Activated CD4-positive, alpha-beta T cell treated with anti-CD3 and anti-CD28 coated beads for 4 hours (primary cell): ENCODE measurements at places on chromosomes 4 and X.

DNA sequence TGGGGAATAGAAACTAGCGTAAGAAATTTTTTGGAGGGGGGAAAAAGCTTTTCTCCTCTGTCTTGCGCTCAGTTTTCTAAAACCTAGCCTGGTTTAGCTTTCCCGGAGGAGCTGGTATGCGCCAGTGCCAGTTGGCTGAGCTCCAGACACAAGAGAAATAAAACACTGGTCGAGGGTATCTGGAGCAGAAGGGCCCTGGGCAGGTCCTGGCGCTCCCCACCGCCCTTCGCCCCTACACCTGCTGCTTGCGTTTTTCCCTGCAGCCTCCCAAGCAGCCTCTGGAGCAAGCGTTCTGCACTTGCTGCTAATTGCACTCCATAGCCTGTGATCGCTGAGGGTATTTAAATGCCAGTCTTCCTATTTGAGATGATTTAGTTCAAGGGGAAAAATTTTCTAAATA, 816 bp downstream of the EREG start:
- DNase-seq, result no peak

DNA sequence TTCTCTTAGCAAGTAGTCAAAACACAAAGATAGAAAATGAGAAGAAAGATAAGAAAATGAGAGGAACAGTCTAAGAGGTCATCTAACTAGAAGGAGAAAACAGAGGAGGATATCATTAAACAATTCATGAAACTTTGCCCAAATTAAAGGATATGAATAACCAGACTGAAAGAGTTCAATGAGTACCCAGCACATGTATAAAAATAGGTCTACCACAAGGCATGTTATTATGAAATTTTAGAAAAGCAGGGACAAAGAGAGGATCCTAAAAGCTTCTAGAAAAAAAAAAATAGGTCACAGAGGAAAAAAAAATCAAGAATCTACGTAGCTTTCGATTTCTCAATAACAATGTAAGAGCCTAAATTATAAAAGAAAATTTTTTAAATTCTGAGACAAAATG, 118.5 kb downstream of the WDFY3 start:
- no peak for DNase-seq

DNA sequence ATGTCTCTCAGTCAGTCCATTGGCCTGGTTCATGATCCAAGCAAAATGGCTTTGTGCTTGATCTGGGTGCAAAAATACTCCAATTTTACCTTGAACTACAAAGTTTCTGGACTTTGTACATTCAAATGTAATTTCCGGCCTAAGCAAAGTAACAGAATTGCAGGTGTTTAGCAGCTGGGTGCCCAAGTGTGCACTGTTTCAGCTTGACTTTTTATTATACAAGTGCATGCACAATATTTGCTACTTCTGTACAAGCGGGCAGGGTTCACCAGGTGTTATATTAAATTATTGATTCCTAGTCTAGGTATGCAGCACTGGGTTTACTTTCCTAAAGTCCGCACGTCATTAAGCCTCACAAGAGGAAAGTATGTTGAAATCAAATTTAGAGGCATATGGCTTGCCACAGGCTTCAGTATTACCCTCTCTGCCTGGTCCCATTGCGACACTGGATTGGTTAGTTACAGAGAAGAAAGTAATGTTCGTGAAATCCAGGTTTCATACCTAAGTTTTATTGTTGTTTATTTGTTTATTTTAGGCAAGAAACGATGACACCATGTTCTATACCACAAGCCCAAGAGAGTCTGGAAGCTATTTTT, 376.9 kb upstream of the CTSO start:
- no peak for DNase-seq

DNA sequence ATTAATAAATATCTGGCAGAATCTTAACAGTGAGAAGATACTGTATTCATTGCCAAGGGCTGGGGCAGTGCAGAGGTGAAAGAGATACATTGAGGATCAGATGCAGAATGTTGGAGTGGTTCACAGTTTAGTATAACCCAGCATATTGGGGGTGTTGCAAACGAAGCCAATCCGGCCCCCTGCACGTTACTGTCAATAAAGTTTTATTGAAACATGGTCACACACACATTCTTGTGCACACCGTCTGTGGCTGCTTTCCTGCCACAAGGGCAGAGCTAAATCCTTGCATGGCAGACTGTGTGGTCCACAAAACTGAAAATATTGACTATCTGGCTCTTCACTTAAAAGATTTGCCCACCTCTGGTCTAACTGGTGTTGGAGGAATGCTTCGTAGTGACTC, 119.7 kb downstream of the SHOX start:
- no peak for DNase-seq

DNA sequence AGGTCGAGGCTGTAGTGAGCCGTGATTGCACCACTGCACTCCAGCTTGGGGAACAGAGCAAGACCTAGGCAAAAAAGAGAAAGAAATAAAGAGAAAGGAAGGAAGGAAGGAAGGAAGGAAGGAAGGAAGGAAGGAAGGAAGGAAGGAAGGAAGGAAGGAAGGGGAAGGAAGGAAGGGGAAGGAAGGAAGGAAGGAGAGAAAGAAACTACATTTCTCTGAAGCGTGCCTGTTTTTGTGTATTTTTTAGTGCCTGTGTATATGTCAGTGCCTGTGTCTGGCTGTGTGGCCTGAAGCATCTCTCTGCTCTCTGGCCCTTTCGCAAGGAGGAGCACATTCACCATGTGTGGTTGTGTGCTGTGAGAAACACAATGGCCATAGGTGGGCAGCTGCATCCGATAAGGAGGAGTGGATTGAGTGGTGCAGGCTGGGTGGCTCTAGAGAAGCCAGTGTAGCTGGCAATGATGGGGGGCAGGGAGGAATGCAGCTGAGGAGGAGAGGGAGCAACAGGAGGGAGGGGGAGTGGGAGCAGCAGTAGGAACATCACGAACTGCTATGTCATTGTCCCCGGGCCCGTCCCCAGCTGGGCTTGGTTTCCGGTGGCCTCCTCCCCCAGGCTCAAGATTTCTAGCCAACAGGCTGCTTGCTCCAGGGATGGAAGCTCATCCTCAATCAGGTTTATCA, 11.4 kb downstream of the SYN1 start:
- no peak for DNase-seq

DNA sequence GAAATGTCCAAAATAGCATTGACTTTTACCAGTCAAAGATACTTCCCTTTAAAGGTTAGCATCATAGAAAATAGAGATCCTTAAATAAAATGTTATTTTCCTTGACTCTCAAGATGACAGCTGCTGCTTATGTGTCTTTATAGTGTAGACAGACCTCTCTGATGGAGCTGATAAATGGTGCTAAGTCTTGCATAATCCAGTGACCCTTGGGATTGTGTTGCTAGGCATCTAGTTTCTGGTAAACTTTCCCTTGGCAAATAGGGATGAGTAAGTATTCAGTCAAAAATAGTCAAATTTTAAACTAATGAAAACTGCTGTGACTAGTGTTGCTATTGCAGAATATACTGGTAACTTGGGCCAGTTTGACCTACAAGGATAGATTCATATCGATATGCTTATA, 53.6 kb downstream of the MBNL3 start:
- DNase-seq, result no peak

GRCh38 chr4:138438608-138439007, 196.5 kb upstream of the SLC7A11 start:
- no peak for DNase-seq

DNA sequence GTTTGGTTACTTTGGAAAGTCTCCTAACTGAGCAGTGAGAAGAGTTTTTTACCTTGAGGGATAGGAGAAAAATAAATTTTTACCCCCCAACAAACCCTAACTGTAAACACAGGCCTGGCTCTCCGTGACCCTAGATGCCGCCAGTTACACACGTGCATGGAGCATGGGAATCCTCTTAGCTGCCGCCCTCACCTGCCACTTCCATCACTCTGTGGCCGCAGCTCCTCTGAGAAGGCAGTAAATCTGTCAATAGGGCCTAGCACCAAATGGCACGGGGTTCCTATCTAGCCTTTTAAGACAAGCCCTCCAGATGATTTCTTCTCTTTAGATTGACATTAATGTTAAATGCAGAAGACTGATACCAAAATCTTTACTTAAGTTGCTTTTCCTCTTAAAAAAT, 330.3 kb upstream of the FAM241A start:
- DNase-seq, result no peak

DNA sequence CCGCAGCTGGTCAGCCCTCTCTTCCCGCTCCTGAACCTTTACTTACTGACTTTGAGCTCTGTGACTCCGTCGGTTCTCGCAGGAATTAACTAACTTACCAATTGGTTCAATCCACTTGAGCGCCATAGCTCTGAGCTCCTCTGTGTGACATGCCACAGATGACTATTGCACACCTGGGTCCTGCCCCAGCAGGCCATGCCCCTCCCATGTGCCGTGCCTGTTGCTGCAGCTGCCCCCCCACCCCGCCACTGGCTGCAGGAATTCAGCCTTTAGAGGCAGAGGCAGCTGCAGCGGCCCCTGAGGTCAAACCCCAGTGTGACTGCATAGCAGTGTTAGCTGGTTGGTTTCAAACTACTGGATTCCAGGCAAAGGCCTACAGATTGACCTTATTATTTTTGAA, 70.6 kb downstream of the MTMR1 start:
- DNase-seq, result no peak

DNA sequence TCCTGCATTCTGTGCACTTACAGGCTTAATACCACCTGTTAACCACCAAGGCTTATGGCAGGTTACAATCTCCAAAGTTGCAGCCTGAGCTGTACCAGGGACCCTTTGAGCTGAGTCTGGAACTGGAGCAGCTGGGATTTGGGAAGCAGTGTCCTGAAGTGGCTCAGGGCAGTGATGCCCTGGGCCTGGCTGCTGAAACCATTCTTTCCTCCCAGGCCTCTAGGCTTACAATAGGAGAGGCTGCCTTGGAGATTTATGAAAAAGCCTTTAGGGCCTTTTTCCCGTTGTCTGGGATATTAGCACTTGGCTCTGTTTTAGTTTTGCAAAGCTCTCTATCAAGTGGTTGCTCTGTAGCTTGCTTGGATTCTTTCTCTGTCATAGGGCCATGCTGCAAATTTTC, 154.3 kb upstream of the CASK start:
- no peak for DNase-seq

GRCh38 chrX:9326369-9326768, 138.5 kb upstream of the TBL1X start:
- DNase-seq, result no peak
